ENCODE measurements at places on chromosomes 3 and 15.

DNA sequence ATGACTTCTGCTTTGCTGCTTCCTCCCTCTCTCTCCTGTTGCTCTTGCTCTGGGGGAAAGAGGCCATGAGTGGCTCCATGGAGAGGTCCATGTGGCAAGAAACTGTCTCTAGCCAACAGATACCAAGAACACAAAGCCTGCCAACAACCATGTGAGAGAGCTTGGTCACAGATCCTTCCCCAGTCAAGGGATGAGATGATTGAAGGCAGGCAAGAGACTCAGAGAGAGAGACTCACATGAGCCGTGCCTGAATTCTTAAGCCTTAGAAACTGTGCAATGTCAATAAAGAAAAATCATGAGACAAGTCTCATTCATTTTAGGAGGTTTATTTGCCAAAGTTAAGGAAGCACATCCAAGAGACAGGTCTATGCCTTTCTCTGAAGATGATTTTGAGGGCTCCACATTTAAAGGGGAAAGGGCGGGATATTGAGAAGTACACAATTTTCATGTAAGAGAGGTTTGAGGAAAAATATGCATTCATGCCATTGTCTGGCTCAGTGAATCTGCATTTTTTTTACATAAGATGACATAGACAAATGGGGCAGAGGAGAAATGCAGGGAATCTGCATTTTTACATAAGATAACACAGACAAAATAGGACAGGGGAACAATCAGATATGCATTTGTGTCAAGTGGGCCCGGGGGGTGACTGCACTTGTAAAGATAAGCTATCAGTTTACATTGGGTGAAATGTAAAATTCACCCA lies 59.5 kb upstream of the SUCLG2 start:
- no peak for DNase-seq

DNA sequence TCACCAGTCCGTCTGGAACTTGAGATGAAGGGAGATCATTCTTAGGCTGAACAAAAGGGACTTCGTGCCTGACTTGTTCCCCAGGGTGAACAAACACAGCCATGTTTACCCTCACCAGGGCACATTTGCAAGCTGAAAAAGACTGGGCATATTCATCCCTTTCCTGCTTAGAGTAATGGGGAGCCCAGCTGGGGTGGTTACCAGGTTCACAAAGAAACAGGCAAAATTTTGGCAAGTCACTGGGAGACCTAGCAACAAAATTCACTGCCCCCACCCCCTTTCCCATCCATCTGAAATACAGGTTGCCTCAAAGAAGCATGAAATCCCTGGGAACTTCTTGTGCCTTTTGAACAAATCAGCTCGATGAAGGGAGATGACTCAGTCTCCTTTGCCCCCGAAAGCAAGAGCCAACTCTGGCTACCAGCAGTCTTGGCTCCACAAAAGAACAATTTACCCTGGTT lies 775.0 kb downstream of the SQOR start:
- no peak for DNase-seq

- no peak for DNase-seq
These were observed 343.3 kb downstream of the ZNF385D start for GRCh38 chr3:21407743-21408142.

DNA sequence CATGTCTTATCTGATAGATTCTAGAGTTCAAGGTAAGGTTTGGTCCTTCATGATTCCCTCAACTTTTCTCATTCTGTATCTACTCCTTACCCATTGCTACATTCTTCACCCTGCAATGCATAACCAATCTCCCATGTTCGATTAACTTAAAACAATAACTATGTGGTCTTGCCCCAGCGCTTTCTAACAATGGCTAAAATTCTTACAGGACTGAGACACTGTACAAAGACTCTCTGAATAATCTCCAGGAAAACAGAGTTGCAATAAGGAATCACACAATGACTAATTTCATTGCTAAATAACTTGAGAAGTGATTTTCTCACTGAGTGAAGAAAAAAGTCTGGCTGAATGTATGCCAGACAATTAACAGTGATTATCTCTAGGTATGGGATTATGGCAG lies 69.6 kb upstream of the FAM174B start:
- no peak for DNase-seq

DNA sequence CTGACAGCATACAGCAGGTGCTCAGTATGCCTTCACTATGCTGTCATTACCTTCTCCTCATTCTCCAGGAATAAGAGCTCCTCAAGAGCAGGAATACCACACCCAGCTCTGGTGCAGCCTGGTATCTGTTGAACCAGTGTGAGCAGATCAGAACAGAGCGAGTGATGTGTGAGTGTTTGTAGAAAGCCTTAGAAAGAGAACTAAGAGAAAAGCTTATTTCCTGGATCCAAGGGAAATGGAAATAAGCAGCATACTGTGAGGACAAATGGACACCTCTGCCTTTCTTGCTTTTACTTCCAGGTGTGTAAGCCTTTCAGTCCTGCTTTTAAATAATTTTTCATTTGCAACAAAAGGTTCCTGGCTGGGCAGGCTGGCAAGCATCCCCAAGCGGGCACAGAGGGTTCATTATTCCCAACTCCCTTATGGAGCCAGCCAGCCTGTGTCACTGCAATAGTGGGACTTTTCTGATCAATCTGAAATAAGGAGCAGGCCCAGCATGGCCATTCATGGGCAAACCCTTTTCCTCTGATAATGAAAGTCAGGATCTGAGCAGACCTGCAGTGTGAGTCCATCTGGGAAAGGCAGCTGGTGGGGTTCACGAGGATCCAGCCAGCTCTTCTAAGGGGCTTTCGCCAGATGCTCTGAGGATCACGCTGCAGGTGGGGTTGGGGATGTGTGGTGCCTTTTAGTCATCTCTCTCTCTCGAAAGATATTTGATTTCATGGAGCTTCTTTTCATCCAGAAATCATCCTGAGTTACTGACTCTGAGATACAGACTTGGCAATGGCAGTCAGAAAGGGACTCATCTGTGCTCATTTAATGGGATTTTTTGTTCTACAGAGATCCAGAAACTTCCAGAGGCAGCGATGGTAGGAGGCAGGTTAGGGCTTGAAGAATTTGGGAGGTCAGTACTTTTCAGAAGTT lies 594.9 kb upstream of the CFAP20DC start:
- DNase-seq: no peak

DNA sequence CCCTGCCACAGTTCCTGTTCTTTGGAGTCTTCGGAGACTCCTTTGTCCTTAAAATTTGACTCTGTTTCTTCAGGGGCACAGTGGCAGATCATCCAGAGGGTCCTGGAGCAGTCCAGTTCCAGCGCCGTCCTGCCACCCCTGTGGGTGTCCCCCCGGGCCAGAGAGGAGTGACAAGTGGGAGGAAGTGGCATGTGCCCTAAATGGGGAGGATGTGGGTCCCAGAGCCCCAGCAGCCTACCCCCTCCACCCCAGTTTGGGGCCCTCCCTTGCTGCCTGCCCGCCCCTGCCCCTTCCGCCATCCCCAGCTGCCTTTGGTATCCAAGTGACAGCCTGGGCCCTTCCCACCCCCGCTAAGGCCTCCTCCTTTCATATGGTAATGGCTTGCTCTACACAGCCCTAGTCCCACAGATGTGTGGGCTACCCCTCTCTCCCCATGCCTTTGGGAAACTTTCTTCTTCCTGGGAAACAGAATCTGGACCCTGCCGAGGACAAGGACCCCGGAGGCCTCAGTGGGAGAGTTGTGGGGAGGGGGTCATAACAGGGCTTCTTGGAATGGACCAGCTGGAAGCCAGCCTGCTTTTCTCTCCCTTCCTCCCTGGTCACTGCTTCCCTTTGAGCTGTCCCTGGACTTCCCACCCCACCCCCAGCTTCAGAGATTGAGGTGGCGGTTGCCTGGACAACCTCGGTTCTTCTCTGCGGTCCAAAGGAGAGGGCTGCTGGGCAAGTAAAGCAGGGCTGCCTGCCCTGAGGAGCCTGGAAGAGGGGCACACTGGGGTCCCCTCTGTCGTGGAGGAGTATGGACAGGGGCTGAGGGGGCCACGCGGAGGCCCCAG lies 43.2 kb downstream of the KLHL25 start:
- DNase-seq: no peak

DNA sequence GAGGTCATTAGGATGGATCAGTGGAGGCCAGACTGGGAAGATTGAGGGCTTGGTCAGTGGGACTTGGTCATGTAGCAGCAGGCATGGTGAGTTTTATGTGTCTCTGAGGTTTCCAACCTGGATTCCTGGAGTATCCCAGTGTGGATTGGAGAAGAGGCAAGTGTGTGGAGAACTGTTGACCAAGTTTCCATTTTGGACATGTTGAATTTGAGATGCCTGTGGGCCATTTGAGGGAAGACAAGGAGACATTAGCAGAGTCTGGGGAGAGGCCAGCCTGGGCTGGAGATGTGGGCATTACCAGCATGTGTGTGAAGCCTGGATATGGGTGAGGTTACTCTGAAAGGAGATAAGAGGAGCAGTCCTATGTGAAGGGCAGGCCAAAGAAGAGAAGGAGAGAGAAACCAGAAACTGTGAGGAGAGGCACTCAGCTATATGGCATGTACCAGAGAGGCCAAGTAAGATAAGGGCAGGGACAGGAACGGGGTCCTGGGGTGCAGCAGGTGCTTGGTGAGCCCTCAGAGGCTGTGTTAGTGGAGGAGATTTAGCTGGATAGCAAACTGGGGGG lies 4.3 kb downstream of the SLC25A38 start:
- DNase-seq: no peak

- no peak for DNase-seq
These were observed 46.0 kb downstream of the RHCG start for GRCh38 chr15:89450076-89451006.

GRCh38 chr3:167976516-167977361 lies 119.0 kb downstream of the GOLIM4 start:
- no peak for DNase-seq

- DNase-seq: no peak
These were observed 54.4 kb downstream of the TPRA1 start for GRCh38 chr3:127535901-127536829.

GRCh38 chr15:45431511-45431910 lies 53.2 kb upstream of the GATM start:
- no peak for DNase-seq

DNA sequence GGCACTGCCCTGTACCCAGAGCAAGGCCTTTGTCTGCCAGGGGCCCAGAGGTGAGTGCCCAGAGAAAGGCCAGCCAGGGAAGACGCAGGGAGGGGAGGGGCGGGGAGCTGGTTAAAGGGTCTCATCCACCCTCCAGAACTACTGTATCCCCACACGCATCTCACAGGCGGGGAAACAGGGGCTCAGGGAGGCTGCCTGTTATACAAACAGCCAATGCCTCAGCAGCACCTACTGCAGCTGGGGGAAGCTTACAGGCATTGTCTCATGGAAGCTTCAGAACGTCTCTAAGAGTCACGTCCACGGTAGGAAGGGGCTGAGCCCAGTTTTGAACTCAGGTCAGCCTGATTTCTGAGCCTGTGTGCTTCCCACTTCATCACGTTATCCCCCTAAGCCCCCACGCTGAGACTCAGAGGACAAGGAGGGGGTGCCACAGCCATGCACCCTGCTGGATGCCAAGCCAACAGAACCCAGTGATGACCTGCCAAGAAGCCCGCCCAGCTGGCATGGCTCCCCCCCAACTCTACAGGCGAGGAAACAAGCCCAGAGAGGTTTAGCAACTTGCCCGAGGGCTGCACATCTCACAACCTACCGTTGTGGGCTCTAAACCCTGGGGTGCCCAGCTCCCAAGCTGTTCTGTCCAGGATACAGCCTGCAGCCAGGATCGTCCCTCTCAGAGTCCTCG lies 54.5 kb downstream of the IQSEC1 start:
- DNase-seq: no peak

DNA sequence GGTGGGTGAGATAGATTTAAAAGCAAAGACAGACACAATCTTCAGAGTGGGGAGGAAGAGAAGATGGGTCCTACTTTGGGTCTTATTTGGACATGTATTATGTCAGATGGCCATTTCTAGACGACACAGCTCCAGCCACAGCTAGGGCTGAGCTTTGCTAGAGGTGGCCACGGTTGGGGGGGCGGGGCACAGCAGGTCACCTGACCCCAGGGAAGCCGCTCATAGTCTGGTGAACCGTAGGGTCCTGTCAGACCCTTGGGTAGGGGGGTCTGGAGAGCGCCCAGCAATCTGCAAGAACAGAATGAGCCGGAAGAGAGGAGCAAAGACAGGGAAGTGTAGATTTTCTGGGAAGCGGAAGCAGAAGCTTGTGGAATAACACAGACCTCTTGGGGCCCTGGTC lies 6.6 kb downstream of the EPB42 start:
- DNase-seq: no peak

DNA sequence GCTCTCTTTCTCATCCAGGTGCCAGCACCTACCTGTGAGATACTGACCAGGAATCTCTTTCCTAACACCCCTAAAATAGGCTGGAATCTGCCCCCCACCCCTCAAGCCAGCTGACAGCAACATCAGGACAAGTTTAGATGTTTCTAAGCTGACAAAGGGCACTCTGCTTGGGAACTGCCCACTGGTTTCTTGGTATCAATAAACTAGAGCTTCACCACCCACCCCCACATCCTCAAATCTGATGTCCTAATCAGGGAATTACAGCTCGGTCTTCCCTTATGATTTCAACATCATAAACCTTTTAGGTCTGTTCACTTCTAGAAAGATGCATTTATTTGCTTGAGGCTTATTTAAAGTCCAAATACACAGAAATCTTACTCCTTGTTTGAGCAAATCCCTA lies 34.7 kb downstream of the CEP19 start:
- DNase-seq: no peak

DNA sequence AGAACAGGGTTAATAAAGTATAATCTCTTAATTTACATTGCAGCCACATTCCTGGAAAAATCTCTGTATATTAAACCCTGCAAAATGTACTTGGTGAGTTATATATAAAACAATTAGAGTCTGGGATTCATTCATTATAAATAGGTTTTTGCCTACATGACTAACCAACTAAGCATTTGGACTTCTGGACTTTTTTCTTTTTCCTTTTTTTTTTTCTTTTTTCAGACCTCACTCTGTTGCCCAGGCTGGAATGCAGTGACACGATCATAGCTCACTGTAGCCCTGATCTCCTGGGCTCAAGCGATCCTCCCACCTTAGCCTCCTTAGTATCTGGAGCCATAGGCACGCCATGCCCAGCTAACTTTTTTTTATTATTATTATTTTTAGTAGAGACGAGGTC lies 4.5 kb downstream of the DNAJC13 start:
- no peak for DNase-seq

DNA sequence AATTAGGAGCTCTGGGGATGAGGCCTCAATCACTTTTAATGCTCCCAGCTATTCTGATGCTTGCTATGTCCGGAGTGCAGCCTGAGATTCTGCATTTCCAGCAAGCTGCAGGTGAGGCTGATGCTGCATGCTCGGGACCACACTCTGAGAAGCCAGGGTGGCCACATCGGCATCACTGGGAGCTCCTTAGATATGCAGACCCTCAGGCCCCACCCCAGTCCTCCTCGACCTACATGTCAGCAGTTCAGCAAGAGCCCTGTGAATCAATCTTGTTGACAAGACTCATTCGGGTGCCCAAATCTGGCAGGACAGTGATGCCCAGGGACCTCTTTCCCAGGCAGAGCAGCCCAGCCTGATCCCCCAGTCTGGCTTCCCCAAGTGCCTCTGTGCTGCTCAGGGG lies 44.1 kb upstream of the LCTL start:
- no peak for DNase-seq

DNA sequence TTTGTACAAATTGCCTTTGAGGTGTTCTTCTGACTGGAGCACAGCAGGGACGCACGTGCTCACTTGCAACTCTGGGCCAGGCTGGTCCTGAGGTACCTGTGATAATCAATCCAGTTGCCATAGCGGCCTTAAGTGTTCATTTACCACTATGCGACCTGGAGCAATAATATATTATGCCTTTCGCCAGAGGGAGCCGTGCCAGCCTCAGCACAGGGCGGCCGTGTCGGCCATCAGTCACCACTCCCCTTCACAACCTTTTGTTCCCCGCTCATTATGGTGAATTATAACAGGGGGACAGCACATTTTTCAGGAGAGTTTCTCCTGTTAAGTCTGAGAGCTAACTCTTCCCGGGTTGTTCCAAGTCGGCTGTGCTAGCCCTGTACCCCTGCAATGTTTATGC lies 289.7 kb downstream of the RORA start:
- no peak for DNase-seq

- no peak for DNase-seq
These were observed 58.5 kb downstream of the PIK3R4 start for GRCh38 chr3:130688015-130688688.

Measured in activated T-cell treated with anti-CD3 and anti-CD28 coated beads for 1 hour (primary cell).